ENCODE measurements at places on chromosomes 6 and 20.
A peak's percentile ranks its signal among the peaks of the same experiment; 100 is the strongest.

DNA sequence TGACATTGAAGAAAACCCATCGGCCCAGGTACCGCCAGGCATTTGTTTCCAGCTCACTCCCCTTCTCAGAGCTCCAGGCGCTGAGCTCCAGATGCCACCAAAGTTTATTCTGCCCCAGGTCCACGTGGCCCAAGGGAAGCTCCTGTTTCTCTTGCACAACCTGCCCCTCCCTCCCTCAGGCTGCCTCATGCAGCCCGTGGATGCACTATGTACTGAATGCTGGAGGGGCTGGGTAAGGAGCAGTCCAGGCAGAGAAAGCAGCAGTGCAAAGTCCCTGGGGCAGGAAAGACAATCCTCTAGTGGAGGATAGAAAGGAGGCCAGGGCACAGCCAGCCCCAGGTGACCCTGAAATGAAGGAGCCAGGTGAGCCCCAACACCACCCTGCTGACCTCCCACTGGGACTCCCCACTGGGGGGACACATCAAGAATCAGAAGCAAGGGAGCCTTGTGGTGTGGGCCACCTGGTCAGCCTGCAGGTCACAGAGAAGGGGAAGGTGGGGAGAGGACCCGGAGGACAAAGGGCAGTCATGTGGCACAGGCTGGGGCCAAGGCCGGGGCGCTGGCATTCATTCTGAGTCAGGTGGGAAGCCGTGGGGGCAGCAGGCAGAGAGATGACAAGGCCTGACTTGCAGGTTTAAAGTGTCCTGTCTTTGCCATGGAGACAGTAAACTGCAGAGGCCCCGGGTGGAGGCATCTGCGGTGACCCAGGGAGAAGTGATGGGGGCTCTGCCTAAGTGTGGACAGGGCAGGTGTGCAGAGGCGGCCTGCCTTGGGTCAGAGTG is 230.1 kb downstream of the PREX1 start:
- no peak for DNase-seq

GRCh38 chr6:74369556-74369993 is 673.6 kb downstream of the CD109 start:
- DNase-seq: no peak

DNA sequence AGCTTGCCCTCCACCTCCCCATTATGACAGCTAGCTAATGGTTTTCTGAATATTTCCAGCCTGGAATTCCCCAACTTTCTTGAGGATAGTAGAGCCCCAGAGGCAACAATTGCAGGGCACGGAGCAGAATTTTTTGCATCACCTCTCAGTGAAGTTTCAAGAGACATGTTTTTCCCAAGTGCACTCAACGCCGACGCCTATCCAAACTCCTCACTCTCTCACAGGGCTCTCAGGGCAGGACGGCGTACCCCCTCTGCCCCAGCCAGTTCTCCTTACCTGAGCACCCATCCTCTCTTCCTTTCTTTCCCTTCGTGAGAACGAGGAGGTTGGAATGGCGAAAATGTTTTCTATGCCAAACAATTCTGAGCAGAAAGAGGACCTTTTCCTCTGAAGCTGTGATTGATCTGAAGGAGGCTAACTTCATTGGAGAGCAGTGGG is 83.1 kb upstream of the FOXQ1 start:
- DNase-seq: no peak

DNA sequence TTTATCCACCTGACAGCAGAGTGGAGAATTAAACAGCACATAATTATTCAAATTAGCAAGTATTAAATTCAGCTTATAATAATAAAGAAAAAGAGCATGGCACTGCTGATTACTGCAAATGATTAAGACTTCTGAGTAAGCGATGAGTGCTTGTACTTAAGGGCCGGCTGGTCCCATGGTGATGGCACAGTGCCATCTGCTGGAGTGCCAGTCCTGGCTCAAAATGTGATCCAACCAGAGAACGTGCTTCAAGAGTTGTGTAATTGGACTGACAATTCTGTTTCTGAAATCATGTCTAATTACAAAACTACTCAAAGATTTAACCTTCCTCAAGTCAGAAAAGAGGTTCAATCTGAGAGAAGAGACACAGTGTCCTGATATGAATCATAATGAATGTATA is 181.6 kb upstream of the RGS17 start:
- peak; percentile 11 for DNase-seq

DNA sequence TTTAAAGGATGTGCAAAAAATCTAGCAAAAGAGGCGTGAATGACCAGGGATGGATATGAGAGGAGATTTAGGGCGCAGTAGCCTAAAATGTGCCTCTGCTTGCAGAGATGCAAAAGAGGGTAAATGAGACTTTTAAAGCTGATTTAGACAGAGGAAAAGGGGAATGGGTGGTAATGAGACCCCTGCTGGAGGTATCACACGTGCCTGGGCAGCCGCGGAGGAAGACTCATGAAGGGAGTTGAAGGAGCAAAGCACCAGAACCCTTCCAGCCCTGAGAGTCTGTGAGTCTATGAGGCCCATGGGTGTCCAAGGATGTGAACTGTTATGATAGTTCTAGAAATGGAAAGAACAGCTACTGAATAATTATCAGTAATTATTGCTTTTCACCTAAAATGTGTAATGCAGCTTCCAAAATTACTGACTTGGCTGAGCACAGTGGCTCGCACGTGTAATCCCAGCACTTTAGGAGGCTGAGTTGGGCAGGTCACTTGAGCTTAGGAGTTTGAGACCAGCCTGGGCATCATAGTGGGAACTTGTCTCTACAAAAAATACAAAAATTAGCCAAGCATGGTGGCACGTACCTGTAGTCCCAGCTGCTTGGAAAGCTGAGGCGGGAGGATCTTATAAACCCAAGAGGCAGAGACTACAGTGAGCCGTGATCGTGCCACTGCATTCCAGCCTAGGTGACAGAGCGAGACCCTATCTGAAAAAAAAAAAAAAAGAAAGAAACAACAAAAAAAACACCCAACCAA is 38.2 kb upstream of the TIAM2 start:
- DNase-seq: no peak

- DNase-seq: no peak
These were observed 13.4 kb downstream of the PBOV1 start for GRCh38 chr6:138204792-138205384.

DNA sequence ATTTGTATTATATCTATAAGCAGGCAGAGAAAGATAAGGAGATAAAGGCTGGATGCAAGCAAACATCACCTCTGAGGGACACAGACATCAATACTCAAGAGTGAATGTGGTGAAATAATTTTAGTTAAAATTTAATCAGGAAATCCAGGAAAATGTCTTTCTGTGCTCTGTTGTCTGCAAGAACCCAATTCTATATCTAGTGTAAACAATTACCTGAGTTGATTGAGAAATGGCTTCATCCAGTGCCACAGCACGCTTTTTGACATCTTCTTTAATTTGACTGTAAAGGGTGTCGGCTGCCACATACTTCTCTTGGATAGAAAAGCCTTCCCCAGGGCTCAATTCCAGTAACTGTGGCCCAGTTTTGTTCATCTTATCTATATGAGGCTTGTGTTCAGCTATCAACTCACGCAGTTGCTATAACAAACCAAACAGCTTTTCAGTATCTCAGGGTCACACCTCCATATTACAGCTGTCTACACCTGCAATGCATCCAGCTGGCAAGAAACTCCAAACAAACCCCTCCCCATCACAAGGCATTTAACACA is 131.6 kb downstream of the DST start:
- DNase-seq: no peak

- no peak for DNase-seq
These were observed 269.1 kb upstream of the FOXQ1 start for GRCh38 chr6:1042583-1043457.

DNA sequence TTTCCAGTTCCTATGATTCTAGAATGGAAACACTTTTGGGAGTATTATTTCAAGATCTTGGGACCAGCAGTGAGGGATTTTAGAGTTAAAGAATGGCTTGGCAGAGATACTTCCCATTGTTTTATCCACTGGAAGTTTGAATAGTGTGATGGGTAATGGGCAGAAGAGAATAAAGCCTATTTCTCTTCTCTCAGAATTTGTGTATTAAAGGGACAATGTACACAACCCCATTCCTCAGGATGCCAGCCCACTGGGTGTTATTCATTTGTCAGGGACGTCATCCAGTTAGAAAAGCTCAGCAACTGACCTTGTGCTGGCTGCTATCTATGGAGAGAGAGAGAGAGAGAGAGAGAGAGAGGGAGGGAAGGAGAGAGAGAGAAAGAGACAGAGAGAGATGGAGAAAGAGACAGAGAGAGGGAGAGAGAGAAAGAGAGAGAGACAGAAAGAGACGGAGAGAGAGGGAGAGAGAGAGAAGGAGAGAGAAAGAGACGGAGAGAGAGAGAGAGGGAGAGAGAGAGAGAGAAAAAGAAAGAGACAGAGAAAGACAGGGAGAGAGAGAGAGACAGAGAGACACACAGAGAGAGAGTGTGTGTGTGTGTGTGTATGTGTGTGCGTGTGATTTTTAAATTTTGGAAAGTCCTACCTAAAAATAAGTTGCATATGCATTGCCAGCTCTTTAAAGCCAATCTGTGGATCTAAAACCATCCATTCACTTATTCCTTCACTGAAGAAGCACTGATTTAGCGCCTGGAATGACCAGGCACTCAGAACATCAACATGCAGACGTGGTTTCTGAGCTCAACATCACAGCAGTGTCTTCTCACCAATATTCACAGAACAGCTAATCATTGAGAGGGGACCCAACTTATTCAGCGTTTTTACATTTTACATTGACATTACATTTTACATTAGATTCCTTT is 388.8 kb downstream of the THBS2 start:
- no peak for DNase-seq

Data from CD8-positive, alpha-beta T cell (primary cell).